ENCODE measurements at places on chromosomes 7 and 10.

GRCh38 chr10:43401627-43402026 lies 7.4 kb downstream of the HNRNPF start:
- no peak for DNase-seq

- DNase-seq: no peak
These were observed 71.3 kb downstream of the CPEB3 start for GRCh38 chr10:92219559-92219958.

GRCh38 chr7:15123901-15124300 lies 221.3 kb upstream of the DGKB start:
- DNase-seq: no peak

DNA sequence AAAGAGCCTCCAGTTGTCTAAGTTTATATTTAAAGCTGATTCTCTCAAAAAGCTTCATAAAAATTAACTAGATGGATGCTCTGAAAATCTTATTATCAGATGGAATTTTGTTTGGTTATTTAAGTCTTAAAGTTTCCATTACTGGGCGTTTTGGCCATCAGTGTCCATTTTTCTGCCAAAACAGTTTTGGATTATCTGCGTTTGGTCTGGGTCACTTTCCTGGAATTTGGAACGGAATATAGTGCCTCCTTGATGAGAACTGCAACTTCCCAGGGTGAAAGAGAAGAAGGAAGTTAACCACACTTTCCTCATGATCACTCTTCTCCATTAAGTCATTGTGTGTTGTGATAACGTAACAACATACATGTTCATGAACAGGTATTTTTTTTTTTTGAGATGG lies 764.9 kb upstream of the AUTS2 start:
- no peak for DNase-seq

- no peak for DNase-seq
These were observed 43.7 kb downstream of the UNC5B start for GRCh38 chr10:71255808-71256660.

- DNase-seq: no peak
These were observed 110.4 kb downstream of the RNF216 start for GRCh38 chr7:5671046-5671445.

DNA sequence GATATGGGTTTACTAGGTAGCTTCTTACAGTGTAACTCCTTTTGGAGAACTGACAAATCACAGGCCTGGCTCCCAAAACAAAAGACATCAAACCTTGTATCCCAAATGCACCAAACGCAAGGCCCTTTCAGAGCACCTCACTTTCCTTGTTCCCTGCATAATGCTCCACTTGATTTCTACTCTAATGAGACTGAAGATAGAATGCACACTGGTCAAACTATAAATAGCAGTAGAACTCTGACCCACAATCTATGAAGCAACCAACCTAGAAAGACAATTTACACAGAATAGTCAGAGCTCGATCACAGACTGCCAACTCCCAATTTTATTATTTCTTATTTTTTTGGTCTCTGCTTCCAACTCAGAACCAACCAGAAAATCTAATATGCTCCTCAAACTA lies 214.4 kb downstream of the CACNA2D1 start:
- no peak for DNase-seq

- no peak for DNase-seq
These were observed 127.0 kb downstream of the CCNY start for GRCh38 chr10:35463105-35463867.

- no peak for DNase-seq
These were observed 139.2 kb downstream of the AMPH start for GRCh38 chr7:38492010-38492409.

GRCh38 chr10:122911889-122912484 lies 1.6 kb downstream of the FAM24A start:
- peak; percentile 2 for DNase-seq

GRCh38 chr7:14751461-14751860 lies 151.1 kb downstream of the DGKB start:
- no peak for DNase-seq

- DNase-seq: no peak
These were observed 49.4 kb downstream of the GLRX3 start for GRCh38 chr10:130185591-130185990.

DNA sequence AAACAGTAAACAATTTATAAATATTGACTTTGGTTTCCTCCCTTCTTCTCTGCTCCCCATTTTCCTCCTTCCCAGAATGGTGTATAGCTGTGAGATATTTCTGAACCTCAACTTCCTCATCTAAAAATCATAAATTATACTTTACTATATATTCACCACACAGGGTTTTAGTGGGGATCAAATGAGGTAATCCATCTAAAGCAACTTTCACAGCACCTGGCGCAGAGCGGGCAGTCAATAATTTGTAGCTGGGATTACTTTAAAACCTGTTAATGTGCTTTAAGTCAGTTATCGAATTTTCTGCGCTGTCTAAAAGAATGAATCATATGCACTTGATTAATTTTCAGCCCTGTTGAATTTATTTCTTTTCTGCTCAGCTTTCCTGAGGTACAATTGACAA lies 172.7 kb downstream of the PTEN start:
- no peak for DNase-seq

GRCh38 chr10:95820363-95820762 lies 64.4 kb downstream of the ENTPD1 start:
- no peak for DNase-seq

GRCh38 chr7:77797734-77798393 lies 370 bp downstream of the TMEM60 start:
- no peak for DNase-seq
